ENCODE measurements at places on chromosomes 7 and 10.
A peak's percentile ranks its signal among the peaks of the same experiment; 100 is the strongest.

DNA sequence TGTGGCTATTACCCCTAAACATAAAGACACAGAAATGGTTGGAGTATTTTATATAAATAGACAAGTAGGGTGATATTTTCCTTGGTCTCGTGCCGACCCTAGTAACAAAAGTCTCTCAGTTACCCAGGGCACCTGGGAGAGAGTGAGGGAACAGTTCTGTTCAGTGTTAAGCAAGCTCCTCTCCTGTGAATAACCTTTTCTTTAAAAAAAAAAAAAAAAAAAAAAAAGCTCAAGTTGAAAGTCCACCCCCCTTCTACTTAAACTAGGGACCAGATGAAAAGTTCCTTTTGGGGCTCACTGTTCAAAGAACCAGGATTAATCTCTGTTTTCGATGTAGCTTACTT is 636.9 kb upstream of the GALNT17 start:
- ATAC-seq, result no peak

DNA sequence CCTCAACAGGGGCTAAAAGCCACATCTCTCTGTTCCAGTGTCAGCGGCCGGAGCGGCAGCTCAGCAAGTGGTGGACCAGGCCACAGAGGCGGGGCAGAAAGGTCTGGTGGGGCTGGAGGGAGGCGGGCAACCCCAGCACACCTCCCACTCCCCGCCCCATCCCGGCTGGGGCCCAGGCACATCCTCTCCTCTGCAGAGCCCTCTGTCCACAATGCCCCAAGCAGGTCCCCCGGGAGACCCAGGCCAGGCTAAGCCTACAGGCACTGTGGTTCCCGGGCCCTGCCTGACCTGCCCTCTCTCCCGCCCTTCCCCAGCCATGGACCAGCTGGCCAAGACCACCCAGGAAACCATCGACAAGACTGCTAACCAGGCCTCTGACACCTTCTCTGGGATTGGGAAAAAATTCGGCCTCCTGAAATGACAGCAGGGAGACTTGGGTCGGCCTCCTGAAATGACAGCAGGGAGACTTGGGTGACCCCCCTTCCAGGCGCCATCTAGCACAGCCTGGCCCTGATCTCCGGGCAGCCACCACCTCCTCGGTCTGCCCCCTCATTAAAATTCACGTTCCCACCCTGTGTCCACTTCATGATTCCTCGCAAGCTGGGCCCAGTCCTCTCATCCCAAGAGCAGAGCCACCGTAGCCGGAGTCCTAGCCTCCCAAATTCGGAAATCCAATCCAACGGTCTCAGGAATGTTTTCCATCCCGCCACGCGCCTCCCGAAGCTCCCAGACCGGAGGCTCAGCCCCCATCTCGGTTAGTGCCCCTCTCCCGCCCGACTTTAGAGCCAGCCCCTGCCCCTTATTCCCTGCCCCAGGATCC is 2.1 kb downstream of the ADIRF start:
- ATAC-seq, result peak; percentile 73

DNA sequence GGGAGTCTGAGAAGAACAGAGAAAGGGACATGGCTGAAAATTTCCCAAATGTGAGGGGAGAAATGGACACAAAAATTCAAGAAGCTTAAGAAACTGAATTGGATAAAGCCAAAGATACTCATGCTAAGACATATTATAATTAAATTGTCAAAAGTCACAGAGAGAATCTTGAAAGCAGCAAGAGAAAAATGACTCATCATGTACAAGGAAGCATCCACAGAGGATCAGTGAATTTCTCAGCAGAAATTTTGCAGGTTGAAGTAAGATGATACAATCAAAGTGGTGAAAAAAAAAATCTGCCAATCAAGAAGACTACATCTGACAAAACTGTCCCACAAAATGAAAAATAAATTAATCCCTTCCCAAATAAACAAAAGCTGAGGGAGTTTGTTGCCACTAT is 56.8 kb downstream of the MPP7 start:
- ATAC-seq, result no peak

- no peak for ATAC-seq
Measured at GRCh38 chr7:48471196-48471595, 299.9 kb downstream of the ABCA13 start.

DNA sequence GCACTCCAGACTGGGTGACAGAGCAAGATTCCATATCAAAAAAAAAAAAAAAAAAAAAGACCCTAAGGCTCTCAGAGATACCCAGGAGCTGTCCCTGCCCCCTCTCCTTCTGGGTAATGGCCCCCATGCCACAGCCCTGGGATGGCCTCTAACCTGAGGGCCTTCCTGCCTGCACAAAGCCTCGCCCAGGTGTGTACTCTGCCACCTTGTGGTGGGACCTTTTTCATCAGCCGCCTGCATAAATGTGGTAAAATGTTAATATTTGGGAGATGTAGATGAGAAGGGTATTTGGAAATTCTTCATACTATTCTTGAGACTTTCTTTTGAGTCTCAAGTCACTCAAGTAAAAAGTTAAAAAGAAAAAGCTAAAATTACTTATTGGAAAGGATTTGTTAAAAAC is 46.3 kb upstream of the RNF216 start:
- no peak for ATAC-seq

DNA sequence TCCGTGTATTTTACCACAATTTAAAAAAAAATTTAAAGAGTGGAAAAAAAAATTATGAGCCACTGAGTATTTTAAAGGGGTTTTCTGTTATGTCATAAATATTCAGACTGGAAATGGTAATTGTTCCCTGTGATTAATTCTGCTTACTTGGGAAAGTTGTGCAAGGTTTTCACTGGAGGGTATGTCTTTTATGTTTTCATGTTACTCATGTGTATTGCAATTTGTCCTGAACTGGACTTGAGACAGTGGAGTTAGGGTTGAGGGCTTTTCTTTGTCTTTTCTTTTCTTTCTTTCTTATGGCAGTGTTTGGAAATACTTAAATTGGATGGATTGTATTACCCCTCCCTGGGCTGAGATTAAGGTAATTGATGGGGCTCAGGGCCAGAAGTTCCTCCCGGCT is 257.7 kb downstream of the BAMBI start:
- ATAC-seq, result no peak

DNA sequence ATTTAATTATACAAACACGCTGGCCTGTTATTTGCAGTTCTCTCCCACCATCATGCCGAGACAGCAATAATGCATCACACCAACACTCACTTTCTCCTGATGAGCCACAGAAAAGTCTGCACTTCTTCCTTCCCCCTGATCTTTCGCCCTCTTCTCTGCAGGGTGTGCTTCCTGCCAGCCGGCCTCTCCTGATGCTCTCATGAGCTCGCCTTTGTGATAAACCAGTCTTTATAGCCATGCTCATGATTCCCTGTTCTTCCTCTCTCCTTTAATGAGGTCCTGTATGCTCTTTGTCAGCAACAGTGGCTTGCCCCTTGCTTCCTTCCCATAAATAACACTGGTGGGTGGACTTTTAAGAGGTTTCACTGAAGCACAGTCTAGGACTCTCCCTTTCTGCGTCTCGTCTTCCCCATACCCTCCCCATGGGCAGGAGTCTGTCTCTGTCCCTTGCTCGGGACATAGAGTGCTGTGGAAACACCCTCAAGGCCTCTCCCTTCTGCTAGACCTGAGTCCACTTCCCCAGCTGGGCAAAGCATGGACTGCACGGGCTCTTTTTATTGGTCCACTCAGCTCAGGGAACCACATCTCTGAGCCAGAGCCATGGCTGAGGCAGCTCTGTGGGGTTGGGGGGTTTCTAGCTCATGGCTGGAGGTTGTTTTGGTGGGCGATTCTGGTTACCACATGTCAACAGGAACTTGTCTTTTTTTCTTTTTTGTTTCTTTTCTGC is 133.9 kb downstream of the C10orf105 start:
- ATAC-seq, result no peak

GRCh38 chr7:80105701-80106408 is 28.8 kb upstream of the GNAI1 start:
- ATAC-seq, result no peak

GRCh38 chr10:102408131-102408727 is 10.4 kb downstream of the PSD start:
- peak; percentile 23 for ATAC-seq

- no peak for ATAC-seq
Measured at GRCh38 chr7:89607792-89608191, 546.5 kb upstream of the STEAP1 start.

DNA sequence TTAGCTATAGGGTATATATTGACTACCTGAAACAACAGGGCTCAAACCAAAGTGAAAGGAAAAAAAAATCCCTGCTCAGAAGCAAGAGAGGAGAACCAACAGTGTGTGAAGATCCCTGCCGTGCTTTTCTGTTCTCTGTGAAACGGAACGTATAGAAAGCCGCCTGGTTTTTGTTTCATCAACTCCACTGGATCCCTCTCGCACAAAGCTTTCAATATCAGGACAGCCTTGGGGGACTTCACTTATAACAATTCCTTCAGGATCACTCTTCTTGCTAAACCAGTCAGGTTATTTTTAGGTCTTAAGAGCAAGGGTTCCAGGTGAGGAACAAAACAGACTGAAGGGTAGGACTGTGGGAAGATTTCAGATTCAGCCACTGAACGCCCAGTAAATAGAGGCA is 151.1 kb upstream of the CACNA2D1 start:
- no peak for ATAC-seq

- ATAC-seq, result no peak
Measured at GRCh38 chr7:94178230-94178629, 174.1 kb upstream of the BET1 start.

DNA sequence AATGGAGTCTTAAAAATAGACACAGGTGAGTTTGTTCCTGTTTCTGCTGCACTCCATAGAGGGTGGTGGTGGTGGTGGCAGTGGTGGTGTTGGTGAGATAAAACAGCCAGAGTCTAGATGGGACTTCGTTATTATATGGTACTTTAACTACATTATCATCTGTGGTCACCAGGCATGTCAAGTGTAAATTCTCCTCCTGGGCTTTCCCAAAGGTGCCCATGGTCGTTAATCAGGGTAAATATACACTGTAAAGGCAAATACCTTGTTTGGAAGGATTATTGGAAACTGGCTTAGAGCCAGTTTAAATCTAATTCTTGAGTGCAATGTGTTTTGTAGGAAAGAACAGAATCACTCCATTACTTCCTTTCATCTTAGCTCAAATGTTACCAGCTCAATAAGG is 21.5 kb upstream of the COMMD3 start:
- no peak for ATAC-seq

DNA sequence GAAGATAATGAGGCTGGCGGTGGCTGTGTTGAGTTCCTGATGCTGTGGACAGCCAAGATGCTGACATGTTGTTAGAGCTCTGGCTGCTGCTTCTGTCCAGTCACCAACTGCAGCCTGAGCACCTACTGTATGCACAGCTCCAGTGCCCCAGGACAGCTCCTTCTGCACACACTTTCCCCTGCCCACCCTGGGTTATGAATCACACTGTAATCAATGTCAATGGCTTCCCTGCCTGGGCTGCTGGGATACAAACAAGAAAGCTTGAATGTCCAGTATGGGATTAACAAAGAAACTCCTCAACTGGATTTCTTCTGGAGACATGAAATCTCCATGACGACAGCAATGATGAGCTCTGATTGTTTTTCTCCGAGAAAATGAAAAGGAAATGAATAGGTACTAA is 172.0 kb downstream of the GFRA1 start:
- ATAC-seq, result no peak

- no peak for ATAC-seq
Measured at GRCh38 chr7:151179287-151179860, 7.7 kb downstream of the ASB10 start.

- ATAC-seq, result no peak
Measured at GRCh38 chr7:27174874-27175625, 930 bp upstream of the HOXA10 start.

- ATAC-seq, result no peak
Measured at GRCh38 chr10:86363184-86363832, 3.3 kb downstream of the GRID1 start.

GRCh38 chr10:110530131-110530831 is 32.6 kb downstream of the DUSP5 start:
- peak; percentile 94 for ATAC-seq

DNA sequence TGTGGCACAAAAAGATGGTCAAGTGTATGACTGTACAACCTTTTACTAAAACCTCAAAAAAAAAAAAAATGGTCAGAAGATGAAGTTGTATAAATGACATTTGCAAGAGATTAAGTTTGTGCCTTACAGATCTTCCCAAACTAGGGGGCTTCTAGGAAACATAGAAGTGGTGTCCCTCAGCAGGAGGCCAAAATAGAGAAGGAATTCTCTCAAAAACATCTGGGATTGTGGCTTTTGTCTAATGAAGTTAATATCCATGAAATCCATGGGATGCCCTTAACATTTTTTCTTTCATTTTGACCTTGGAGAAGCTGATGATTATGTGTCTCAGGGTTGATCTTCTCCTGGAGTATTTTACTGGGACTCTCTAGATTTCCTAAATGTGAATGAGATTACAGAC is 62.2 kb downstream of the CASD1 start:
- no peak for ATAC-seq

DNA sequence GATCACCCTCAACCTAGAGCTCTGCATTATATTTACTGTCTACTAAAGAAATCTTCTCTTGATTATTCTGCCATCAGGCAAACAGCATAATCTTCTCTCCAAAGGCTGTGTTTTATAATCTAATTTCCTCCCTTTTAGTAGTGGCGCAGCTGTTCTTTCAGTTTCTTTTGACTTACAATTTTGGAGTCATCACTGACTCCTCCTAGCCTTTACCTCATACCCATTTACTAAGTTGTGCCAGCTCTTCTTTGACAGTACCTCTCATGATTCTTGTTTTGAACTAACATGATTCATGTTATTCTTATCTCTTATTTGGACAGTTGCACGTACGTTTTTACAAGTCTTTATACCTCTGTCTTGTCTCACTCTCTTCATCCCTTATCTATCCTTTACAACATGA is 113.0 kb downstream of the FOXP2 start:
- no peak for ATAC-seq

GRCh38 chr7:51329696-51330263 is 13.2 kb upstream of the COBL start:
- ATAC-seq, result no peak

- no peak for ATAC-seq
Measured at GRCh38 chr10:27547047-27547446, 42.9 kb downstream of the RAB18 start.

DNA sequence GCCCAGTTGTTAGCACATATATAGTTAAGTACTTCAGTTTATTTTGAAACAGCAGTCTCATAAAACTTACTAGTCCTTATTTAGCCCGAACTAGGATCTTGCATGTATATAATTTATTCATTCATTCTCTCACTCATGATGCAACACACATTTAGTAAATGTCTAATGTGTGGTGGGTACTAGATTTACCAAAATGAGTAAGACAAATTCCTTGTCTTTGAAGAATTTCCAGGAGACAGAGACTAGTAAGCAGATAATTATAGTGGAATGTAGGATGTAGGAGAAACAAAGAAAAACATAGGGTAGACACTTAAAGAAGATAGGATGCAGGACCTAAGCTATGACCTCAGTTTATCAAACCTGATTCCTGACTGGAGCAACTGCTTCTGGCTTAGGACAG is 120.2 kb upstream of the AMPH start:
- ATAC-seq, result no peak
